Smooth muscle cell of the brain vasculature (primary cell): ENCODE measurements at places on chromosomes 16 and 17.

- DNase-seq: no peak
These were observed 70.8 kb downstream of the XPO6 start for GRCh38 chr16:28140788-28141618.

DNA sequence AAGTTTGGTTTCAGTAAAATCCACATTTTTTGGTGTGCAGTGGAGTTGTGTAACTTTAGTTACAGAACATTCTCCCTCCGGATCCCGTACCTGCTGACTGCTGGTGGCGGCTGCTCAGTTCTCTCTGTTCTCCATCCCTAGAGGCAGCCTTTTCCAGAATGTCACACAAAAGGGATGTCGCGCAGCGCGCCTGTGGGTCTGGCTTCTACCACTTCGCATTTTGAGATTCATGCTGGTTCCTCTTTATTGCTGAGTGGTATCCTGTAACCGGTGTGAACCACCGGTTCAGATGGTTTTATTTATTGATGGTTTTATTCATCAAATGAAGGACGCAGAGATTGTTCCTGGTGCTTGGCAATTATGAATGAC lies 981 bp upstream of the CEP131 start:
- DNase-seq: no peak

DNA sequence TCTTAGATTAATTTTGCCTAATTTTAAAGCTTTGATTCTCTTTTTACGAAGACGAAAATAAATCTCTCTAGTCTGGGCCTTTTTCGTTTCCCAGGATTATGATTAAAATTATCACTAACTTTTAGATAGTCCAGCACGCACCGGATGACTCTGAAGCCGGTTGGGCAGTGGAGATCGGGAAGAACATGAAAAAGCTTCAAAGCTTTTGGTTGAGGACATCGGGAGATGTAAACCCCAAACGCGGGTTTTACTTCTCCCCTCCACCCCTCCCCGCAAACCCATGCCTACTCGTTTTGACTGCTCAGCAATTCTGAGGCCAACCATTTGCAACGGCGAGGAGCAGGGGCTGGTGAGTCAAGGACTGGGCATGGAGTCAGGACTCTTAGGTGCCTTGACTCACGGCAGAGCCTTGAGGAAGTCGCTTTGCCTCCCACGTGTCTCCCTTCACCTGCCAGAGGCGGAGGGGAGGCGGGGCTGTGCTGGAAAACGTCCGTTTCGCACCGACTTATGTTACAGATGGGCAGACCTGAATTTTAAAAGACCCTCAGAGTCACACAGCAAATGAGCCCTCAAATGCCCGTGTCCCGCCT lies 989 bp upstream of the DUSP14 start:
- DNase-seq: no peak

- DNase-seq: no peak
These were observed 11.1 kb downstream of the PIMREG start for GRCh38 chr17:6455321-6455705.

- DNase-seq: no peak
These were observed 104.8 kb upstream of the NUDT7 start for GRCh38 chr16:77617553-77617952.

DNA sequence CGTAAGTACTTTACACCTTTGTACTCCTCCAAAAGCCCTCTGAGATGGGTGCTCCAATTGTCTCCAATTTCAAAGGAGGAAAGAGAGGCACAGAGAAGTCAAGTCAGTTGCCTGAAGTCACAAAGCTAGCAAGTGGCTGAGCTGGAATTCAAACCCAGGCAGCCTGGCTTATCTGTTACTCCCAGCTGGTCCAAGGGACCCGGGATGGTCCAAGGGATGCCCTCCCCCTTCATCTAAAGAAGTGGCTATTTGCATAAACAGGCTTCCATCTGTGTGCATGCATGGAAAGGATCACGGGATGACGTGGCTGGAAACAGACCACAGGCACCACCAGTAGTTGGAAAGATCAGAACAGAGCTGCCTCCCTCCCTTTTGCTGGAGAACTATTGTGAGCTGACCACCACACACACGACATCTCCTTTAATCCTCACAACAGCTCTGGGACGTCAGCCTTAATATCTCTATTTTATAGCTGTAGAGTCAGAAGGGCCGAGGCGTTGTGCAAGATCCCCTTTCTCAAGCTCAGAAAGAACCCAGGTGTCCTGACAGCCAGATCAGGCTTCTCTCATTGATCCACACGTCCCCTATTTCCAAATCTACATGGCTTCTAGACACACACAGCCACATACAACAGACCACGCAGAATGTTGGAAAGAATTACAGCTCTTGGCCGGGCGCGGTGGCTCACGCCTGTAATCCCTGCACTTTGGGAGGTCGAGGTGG lies 10.9 kb upstream of the COL1A1 start:
- no peak for DNase-seq

- DNase-seq: no peak
These were observed 184.3 kb downstream of the HS3ST4 start for GRCh38 chr16:25875956-25876598.

DNA sequence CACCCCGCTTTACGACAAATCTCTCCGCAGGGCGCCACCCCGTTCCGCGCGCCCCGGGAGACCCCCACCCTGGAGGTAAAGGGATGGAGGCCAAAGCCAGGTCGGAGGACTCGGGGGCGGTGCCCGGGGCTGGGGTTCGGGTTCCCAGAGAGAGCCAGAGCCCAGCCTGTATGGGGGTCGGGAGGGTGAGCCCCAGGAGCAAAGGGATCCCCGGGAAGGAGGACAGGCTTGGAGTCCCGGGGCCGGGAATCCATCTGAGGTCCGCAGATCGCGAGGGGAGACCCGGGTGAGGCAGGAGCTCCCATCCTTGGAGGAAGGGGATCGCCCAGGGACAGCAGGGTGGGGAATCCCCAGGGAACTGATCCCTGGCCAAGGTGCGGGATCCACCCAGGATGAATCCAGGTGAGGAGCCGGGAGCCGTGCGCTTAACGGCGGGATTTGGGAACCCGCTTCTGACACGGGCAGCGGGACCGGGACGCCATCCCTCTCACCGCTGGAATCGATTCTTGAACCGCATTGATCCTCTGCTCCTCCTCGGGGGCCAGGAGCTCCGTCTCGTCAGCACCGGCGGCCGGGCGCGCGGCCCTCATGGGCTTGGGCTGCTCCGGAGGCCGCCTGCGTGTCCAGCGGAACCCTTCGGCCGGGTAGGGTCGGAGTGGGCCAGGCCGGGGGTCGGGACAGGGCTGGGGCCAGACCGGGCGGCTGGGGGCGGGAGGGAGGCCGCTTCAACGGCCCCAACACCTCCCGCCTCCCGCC lies at the start of gene MMD:
Gene MMD (minus strand): TSS at position 657 of the 756 bp plus-strand sequence. CDS start 140 bp downstream, at position 517.
- no peak for DNase-seq

DNA sequence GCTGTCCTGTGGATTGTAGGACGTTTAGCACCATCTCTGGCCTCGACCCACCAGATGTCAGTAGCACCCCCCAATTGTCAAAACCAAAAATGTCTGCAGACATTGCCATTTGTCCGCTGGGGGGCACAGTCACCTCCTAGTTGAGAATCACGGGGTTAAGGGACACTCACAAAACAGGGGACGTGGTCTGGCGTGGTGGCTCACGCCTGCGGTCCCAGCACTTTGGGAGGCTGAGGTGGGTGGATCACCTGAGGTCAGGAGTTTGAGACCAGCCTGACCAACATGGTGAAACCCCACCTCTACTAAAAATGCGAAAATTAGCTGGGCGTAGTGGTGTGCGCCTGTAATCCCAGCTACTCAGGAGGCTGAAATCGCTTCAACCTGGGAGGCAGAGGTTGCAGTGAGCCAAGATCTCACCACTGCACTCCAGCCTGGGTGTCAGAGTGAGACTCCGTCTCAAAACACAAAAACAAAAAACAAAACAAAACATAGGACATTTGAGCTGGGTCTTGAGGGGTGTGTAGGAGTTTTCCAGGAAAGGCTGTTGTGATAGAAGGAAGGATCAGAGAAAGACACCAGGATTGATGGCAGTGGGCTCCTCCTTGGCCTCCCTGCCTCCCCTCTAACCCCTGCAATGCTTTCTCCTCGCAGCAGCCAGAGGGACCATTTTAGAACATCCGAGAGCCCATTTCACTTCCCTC lies 171.8 kb upstream of the GSE1 start:
- no peak for DNase-seq

GRCh38 chr17:27518545-27519521 lies 62.6 kb downstream of the KSR1 start:
- no peak for DNase-seq

- no peak for DNase-seq
These were observed 9.8 kb downstream of the MYBBP1A start for GRCh38 chr17:4545217-4545951.

DNA sequence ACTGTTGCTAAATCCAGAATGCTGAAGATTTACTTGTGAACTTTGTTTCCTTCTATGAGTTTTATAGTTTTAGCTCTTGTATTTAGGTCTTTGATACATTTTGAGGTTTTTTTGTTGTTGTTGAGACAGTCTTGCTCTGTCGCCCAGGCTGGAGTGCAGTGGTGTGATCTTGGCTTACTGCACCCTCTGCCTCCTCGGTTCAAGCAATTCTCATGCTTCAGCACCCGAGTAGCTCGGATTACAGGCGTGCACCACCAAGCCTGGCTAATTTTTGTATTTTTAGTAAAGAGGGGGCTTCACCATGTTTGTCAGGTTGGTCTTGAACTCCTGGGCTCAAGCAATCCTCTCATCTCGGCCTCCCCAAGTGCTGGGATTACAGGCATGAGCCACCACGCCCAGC lies 14.4 kb downstream of the TENT4B start:
- no peak for DNase-seq

DNA sequence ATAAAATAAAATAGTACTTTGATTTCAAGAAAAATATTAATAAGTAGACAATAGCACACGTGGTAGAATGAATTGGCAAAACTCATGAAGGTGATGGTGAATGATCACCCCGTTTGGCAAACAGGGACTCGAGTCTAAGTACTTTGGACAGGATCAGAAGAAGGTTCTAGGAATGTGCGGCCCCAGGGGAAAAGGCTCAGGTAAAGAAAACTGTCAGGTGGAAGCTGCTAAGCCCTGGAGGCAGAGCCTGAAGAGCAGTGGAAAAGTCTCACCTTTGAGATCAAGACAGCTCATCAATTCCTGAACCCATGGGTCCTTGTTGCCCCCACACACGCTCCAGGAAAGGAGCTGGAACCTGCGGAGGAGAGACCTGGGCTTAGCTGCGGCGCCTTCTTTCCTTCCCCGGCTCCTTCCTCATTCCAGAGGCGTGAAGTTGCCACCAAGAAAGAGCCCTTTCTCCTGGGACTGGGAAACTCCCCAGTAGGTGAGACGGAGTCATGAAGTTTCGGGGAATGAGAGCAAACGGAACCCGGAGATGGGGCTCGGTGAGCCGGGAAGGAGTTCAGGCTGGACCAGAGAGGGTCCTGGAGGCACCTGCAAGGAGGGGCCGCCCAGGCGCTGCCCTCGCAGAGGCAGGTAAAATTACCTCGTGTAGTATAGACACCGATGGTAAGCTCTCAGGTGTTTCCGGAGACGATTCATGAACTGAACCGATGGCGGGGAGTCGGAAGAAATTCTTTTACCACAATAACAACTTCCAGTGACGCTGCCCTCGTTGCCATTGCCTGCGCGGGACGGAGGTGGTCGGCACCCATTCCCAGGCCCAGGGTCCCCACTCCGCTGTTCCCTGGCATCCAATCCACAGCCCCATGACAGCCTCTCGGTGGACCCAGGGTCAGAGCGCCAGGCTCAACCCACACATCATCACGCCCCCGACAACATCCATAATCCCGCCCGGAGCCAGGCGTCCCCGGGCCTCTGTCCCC lies 1.2 kb upstream of the ZMYND15 start:
- DNase-seq: no peak

DNA sequence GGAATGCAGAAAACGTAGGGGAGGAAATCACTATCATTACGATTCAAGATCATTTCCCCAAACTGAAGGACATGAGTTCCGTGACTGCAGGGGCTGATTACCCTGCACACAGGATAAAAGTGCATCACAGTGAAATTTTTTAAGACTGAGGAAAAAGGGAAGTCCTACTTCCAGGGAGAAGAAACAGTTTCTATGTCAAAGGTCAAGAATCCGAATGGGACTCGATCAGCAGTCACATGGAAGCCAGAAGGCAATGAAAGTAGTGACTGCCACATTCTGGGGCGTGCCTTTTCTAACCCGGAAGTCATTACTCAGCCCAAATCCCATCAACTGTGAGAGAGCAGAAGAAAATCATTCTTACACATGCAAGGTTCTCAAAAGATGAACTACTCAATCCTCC lies 12.1 kb downstream of the ZZEF1 start:
- no peak for DNase-seq
